ENCODE measurements at places on chromosomes 6 and 20.

DNA sequence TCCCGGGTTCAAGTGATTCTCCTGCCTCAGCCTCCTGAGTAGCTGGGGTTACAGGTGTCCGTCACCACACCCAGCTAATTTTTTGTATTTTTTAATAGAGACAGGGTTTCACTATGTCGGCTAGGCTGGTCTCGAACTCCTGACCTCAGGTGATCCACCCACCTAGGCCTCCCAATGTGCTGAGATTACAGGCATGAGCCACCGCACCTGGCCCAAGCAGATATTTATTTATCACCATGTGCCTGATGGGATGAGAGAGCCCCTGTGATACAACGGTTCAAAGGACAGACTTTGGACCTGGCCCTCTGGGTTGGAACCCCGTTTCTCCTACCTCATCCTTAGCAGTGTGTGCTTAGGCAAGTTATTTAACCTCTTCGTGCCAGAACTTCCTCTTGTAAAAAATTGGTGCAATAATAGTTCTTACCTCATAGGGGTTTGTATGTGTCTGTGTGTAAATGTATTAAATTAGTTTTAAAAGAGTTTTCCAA lies 19.2 kb upstream of the STK38 start:
- DNase-seq: no peak

GRCh38 chr20:62807444-62808210 lies 3.0 kb downstream of the OGFR start:
- DNase-seq: no peak

DNA sequence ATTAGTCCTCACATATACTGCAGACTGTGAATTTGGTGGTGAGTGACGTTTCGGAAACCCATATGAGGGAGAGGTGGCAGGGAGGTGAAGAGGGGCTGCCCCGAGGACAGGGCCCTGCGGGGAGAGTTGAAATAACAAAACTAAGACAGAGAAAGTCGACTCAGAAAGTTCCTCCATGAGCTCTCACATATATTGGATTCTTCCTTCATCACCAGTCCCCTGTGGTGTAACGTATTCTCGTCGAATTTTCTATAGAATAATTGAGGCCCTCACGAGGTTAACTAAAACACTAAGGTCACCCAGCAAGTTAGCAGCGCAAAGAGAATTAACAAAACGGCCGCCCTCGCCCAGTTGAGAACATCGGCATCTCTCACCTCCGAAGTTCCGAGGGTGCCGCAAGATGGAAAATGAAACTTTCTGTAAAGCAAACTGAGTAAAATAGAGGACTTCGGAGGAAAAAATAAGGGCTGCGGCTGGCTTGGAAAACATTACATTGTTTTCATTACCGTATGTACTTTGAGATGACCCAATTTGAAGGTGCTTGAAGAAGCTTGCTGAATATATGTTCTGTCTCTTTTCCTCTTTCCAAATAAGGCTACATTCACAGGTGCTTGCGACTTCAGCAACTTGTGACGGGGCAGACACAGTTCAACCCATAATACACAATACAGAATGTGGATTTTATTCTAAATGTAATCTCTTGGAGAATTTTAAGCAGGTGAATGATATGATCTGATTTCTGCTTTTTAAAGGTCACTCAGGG lies 490.9 kb upstream of the JARID2 start:
- DNase-seq: no peak

GRCh38 chr6:11374036-11375010 lies 141.9 kb upstream of the NEDD9 start:
- no peak for DNase-seq

DNA sequence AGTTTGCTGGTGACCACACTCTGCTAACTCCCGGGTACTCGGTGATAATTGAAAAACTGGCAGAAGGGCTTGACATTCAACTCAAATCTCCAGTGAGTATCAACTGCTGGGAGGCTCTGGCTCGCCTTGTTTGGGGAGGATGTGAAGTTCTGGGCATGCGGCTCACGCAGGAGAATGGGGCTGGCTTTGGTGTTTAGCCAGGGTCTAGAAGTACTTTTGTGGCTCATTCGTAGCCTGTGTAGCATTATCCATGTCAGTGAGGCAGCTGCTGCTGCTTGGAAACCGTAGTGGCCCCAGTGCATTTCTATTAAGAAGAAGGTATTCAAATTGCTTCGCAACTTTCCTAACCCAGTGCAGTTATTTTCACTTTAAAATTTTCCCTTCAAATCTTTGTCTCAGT lies 52.2 kb downstream of the KDM1B start:
- DNase-seq: no peak

GRCh38 chr6:167580619-167580911 lies 246.1 kb upstream of the AFDN start:
- no peak for DNase-seq

- no peak for DNase-seq
Measured at GRCh38 chr6:98037571-98037970, 754.6 kb upstream of the MMS22L start.

- no peak for DNase-seq
Measured at GRCh38 chr20:32437391-32438074, 79.4 kb downstream of the ASXL1 start.

DNA sequence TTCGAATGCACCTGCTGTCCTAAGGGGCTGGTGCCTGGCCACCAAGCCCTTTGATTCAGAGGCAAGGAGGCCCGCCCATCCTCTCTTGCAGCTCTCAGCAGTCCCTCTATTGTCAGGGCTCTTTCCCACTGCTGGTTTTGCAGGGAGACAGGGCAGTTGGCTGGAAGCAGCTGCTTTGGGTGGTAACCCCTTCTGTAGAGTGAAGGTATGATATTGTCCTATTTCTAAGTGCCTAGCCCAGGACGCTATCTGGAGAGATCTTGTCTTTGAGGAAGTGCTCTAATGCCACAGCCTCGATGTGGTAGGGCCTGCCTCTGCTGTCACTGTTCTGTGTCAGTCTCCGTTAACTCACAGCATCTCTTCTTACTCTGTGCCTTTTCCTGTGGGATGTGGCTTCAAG lies 5.6 kb downstream of the PLCG1 start:
- no peak for DNase-seq

- no peak for DNase-seq
Measured at GRCh38 chr6:106103728-106104109, 17.6 kb downstream of the PRDM1 start.

DNA sequence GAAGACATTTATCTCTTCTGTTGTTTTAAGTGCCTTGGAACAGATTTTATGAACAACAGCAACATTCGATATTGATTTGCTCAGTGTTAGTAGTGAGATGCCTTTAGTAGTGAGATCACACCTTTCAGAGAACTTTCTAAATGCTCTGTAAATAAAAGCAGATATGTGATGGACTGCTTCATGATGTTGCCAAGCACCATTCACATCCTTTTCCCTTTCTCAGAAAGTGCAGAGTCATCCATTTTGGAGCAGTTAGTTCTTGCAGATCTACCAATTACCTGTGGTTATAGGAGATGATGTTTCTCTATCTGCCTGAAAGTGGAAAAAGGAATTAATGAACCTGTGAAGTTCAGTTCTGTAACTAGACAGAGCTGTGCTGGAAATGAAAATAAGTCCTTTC lies 27.0 kb downstream of the CBFA2T2 start:
- DNase-seq: no peak

DNA sequence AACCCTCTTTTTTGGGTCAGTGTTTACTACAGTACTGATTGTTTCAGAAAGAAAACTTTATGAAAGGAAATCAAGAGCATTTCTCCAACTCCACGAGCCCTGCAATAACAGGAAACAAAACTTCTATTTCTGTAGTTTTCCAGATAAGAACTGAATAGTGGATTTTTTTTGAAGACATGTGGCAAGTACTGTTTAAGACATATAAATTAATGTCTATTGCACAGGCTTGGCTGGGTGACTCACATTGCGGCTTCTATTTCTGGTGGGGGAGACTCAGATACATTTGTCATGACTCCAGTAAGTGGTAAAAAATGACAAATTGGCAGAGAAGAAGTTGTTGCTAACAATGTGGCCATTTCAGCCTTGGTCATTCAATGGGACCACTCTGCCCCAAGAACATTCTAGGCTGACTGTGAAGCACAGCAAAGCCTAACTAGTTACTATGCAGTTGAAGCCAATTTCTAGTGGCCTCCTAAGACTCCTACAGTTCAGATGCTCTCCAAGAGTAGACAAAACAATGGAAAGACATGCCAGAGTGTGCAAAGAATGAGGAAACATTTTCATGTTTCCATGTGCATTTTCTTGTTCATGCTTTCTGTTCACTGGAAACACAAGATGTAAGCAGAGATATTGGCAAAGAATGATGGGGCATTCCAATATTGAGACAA lies 200.9 kb downstream of the EDN1 start:
- DNase-seq: no peak

DNA sequence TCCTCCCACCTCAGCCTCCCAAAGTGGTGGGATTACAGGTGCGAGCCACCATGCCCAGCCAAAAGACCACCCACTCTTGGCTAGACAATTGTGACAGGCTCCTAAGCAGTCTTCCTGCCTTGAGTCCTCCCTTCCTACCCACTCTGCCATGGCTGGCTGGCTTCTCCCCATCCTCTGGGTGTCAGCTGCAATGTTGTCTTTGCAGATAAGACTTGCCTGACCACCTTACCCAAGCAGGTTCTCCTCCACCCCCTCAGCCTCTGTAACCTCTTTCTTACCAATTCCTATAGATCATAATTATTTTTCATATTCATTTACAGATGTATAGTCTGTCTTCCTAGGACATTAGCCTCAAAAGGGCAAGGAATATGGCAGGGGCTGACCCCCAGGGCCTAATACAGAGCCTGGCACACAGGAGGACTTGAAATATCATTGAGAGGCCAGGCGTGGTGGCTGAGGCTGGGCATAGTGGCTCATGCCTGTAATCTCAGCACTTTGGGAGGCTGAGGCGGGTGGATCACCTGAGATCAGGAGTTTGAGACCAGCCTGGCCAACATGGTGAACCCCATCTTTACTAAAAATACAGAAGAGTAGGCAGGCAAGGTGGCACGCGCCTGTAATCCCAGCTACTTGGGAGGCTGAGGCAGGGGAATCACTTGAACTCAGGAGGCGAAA lies 28.7 kb upstream of the SPAG4 start:
- DNase-seq: no peak

DNA sequence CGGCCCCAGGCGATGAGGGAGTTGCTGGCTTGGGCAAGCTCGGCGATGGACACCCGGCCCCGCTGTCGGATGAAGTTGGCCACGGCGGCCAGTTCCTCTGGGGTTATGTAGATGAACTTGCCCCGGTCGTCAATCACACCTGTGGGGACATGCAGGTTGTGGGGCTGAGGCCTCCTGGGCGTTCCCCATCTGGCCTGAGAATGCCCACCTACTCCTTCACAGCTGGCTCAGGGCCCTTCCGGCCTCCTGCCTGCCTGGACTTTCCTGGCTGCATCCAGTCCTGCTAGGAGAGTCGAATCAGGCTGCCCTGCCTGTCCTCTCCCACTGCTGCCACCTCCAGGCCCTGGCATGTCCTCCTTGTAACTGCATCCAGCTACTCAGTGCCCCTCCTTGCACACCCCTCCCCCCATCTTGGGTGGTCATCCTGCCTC lies 13.8 kb downstream of the DDRGK1 start:
- no peak for DNase-seq

GRCh38 chr6:123811378-123811777 lies 7.7 kb downstream of the NKAIN2 start:
- no peak for DNase-seq

DNA sequence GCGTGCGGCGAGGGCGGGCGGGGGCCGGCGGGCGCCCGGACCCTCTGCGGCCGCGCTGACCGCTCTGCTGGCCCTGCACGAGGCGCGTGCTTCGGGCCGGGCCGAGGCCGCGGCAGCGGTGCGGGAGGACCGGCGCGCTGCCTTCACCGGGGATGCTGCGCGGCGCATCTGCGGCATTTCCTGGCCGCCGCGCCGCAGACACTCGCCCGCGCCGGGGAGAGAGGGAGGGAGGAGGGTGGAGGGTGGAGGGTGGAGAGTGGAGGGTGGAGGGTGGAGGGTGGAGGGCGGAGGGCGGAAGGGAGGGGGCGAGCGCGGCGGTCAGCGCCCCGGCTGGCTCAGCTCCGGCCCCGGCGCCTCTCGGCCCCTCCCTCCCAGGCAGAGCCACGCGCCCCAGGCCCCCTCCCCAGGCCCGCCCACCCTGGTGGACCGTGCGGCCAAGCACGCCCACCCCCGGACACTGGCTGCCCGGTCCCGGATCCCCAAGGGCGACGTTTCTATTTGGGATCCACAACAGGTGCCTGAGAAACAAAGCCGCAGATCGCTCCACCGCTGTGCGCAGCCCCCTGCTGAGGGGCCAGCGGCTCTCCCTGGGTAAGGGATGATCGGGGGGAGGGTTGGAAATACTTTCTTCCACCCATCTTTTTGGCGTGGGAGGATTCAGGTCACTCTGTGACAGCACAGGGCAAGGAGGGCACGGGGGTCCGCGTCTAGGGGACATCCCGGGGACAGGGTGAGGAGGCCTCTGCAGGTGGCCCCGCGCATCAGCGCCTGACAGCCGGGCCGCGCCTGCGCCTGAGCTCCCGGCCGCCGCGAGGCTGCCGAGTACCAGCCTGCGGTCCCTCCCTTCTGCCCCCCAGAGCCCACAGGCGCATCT lies 111.2 kb upstream of the BEND6 start:
- DNase-seq: peak; percentile 67

GRCh38 chr6:129507846-129508245 lies 202.1 kb downstream of the ARHGAP18 start:
- no peak for DNase-seq

- DNase-seq: no peak
Measured at GRCh38 chr6:133404728-133405127, 163.6 kb downstream of the EYA4 start.

DNA sequence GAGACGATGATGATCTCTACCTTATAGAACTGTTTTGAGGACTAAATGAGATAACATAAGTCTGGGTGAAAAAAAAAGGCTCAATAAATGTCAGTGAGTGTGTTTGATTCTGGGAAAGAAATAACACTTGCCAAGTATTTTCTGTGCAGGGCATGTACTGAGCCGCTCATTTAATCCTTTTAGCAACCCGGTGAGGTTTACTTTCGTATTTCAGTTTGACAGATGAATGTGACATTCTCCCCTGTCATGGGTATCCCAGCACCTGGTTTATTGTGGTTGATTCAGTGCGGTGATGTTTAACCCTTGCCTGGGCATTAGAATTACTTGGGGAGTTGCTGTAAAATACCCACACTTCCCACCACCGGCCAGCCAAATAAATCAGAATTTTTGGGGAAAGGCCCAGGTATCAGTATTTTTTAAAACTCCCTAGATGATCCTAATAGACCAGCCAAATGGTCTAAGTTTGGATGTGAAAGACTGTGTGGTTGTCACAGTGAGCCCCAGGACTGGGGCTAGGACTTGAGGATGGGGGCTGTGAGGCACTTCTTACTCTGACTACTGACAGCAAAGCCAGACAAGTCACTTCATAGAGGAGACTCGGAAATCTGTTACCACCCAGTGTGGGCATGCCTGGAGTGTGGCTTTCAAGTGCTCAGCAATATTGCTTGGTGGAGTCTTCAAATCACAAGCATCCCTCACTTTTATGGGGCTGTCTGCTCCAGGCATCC lies 100.2 kb upstream of the KCNG1 start:
- DNase-seq: no peak

Data from nucleus accumbens (tissue), 56 donors.